Frontal cortex (tissue), 4 donors: ENCODE measurements at places on chromosomes 5 and 9.

DNA sequence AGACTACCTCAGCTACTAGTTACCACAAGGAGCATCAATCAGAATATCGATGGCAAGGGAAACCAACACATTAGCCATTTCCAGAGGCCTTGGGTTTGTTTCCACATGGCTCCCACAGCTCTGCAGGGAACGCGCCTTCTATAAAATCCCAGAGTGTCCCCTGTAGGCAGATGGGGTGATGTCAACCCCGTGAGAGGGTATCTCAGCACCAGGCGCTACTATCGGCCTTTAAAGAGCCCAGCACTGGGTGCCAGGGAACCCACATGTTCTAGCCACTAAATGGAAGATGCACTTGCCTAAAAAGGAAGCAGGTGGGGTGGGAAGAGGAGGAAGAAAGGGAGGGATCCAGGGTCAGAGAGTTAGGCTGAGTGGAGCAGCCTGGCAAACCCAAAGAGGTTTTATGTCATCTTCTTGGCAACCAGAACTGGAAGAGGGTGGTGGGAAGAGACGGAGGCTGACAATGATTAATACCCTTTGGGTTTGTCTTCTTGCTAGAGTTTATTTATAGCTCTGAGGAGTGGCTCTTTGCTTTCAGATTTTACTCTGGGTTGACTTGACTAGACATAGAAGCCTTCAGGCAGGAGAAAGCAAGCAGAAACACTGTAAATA lies 19.9 kb downstream of the MACROH2A1 start:
- DNase-seq: no peak

DNA sequence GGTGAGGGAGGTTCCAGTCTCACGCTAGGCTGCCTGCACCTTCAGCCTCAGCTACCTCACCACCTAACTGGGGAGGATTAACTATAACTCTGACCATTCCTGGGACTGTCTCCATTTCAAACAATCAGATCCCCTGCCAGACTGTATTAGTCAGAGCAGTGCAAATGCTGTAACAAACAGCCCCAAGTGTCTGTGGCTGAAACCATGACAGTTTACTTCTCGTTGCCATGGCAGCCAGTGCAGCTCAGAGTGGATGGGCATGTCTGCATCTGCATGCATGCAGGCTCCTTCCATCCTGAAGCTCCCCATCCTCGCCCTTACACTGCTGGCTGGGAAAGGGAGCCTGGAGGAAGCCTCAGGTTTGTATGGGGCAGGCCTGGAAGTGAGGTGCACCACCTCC lies 86.7 kb downstream of the KCNIP1 start:
- DNase-seq: no peak

DNA sequence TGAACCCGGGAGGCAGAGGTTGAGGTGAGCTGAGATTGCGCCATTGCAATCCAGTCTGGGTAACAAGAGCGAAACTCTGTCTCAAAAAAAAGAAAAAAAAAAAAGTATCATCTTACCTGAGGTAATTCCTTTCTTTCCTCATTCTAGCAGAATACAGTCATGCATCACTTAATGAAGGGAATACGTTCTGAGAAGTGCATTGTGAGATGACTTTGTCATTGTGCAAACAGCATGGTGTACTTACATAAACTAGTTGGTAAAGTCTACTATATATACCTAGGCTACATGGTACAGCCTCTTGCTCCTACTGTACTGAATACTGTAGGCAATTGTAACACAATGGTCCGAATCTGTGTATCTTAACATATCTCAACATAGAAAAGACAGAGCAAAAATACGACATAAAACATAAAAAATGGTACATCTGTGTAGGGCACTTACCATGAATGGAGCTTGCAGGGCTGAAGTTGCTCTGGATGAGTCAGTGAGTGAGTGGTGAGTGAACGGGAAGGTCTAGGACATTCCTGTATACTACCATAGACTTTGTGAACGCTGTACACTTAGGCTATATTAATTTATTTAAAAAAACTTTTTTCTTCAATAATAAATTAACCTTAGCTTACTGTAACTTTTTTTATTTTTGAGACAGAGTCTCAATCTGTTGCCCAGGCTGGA lies 100.4 kb downstream of the GLDC start:
- no peak for DNase-seq

DNA sequence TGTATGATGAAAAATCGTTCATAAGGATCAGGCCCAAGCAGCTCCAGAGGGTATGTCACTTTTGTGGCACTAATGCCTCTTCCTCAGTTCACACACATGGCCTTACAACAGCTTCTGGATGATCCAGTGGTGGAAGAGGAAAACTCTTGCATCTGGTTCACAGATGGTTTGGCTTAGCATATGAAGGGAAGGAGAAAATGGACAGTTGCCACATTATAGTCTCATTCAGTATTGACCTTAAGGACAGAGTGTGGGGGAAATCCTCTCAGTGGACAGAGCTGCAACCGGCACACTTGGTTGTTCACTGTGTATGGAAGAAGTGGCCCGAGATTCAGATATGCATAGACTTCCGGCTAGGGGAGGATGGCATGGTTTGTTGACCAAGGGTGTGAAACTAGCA lies 22.8 kb downstream of the C9orf57 start:
- DNase-seq: no peak

DNA sequence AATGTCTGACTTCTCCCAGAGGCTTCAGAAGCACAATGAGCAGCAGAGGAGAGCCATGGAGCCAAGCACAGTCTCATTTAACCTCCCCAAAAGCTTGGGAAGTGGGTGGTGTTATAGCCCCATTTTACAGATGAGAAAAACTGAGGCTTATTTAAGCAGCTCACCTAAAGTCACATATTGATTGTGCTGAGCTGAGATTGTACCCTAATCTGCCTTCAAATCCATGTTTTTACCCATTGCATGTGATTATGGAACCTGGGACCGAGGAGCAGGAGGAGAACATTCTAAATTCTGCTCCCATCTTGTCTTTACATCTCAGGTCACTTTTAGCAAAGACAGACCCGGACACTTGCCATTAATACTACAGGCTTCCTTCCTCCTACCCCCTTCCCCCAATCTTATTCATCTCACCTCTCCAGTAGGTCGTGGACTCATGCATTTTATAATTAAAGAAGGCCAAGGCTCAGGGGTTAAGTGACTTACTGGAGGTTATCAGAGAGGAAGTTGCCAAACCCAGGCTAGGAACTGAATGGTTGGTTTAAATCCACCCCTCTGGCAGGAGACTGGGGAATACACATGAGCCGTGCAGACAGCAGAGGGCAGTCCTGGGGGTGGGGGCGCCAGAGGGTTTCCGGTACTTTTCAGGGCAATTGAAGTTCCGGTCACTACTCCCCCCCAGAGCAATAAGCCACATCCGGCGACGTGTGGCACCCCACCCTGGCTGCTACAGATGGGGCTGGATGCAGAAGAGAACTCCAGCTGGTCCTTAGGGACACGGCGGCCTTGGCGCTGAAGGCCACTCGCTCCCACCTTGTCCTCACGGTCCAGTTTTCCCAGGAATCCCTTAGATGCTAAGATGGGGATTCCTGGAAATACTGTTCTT lies 51.0 kb upstream of the IL17B start:
- DNase-seq: no peak

- DNase-seq: no peak
Measured at GRCh38 chr5:132838516-132839282, 8.3 kb upstream of the SHROOM1 start.

DNA sequence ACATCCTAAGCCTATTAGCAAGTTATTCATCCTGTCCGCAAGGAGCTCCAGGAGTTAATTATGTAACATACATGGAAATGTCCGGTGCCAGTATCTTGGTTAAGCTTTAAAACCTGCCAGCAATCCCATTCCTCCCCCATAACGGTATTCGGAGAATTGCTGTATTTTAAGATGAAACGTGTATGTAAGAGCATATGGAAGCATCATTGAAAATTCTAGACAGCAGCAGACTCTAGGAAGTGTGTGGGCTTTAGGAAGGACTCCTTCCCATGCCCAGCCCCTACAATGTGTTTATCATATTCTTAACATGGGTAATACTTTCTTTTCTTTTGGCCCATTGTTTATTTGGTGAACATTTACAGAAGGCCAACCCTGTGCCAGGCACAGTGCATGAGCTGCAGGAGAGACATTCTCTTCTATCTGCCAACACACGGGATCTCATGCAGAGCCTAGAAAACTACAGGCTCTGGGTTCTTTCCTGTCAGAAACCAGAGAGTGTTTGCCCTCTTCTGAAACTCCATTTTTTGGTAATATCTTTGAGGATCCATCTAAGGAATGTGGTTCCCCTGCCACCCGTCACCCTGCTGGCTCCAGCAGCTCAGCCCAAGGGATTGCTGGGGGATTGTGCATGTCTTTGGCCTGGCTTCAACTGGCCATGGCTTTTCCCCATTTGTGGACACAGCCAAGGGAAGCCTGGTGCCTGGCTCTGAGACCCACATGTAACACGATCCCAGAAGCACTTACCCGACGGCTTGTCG lies 15.1 kb downstream of the ANGPTL2 start:
- DNase-seq: no peak

GRCh38 chr9:25461416-25461815 lies 216.8 kb downstream of the TUSC1 start:
- DNase-seq: no peak

DNA sequence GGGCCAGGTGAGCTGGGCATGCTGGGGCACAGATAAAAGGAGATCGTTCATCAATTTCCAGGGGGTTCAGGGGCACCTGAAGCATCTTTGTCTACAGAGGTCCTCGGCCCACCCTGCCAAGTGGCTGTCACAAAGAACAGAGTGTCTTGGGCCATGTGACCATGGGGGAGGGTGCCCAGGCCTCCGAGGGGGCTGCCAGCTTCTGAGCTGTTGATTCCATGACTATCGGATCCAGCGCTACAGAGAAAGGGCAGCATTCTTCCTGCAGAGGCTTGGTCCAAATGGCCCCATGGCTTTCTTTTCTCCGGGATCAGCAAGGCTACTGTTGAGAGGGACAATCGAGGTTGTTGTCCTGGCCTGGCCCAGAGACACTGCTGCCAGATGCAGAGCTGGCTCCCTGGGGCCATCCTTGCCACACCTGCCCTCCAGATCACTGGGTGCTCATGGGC lies 289.2 kb downstream of the ZSWIM6 start:
- no peak for DNase-seq

DNA sequence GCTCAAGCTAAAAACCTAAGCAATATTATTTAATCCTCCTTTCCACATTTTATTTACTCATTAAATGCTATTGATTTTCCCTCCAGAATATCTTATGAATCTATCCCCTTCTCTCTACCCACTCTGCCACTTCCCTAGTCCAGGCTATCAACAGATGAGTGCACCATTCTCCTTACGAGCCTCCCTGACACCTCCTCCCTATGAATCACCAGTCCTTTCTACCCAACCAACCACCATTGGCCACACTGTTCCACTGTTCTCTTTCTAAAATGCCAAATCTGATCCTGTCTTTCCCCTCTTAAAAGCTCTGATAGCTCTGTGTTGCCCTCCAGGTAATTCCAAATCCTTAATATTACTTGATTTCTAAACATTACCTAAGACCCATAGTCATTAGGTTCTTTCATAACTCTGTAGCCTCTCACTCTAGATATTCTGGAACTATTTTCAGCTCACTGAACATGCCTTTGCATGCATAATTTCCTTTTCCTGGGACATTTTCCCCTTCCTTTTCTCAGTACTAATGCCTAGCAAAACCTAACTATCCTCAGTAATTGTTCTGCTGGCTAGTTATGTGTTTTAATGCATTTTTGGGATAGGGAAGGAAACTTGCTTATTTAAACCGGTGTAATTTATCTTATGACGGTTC lies 126.3 kb downstream of the UNC13B start:
- no peak for DNase-seq

GRCh38 chr5:36199620-36200019 lies 42.1 kb downstream of the NADK2 start:
- DNase-seq: no peak

- DNase-seq: no peak
Measured at GRCh38 chr9:35749515-35750255, 598 bp downstream of the RGP1 start.

- DNase-seq: no peak
Measured at GRCh38 chr9:99663856-99664255, 157.8 kb upstream of the NR4A3 start.

DNA sequence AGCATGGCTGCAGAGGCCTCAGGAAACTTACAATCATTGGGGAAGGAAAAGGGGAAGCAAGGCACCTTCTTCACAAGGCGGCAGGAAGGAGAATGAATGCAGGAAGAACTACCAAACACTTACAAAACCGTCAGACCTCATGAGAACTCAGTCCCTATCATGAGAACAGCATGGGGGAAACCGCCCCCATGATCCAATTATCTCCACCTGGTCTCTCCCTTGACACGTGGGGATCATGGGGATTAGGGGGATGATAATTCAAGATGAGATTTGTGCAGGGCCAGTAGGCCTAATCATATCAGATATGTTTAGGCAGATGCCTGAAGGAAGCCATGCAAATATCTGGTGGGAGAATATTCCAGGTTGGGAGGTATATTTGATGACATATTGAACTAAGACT lies 1176.4 kb upstream of the CDH18 start:
- no peak for DNase-seq

DNA sequence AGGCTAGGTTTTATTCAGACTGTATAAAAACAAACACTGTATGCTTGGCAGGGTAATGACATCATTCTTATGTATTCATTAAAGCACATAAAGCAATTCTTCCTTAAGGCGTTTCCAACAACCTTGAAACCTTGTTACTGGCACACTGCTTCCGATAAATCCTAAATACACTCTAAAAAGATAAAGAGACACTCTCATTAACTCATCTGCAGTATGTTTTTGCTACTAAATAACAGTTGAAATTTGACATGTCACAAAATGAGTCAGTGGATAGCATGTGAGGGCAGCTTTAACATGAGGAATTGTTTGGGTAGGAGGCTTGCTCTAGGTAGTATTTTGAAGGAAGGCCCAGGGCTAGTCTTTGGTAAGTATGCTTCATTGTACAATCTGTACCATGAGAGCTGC lies 13.7 kb downstream of the YIPF5 start:
- DNase-seq: no peak

DNA sequence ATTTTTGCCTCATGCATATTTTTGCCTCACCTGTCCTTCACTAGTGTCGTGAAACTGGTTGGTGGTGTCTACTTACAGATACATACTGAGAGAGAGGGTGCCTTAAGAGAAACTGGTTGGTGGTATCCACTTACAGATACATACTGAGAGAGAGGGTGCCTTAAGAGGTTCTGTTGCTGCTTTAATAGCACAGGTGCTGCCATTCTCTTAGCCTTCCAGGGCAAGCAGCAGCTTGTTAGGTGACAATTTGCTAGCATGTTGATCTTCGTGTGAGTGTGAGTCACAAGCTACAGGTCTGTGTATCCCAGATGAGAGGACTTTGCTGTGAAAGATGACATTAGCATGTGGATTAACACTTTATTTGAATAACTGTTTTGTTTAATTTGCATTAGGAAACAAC lies 1.4 kb downstream of the PTTG1 start:
- no peak for DNase-seq

DNA sequence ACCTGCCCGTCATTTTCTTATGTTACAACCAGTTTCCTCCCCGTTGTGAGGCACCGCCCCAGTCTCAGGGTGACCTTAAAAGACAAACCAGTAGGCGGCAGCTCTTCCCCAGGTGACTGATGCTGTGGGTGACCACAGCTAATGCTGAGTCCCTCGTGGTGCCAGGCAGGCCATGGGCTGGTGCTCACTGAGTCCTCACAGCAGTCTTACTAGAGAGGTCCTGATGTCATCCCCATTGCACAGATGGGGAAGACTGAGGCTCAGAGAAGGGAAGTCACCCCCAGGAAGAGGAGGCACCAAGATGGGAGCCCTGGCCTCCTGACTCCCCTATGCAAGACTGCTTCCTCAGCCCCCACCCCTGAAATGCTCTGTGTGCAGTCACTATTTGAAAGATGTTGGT lies 978 bp downstream of the CFAP157 start:
- DNase-seq: no peak
